ENCODE measurements at places on chromosomes 5 and 9. TPM values are rescaled to one million over a fixed set of nuclear protein-coding genes. Genes with fewer than 3 reads are reported as not detected.

TLR4 gene
- total RNA-seq, result 4.1 TPM

TMEM38B gene
- 17.5 TPM for total RNA-seq

ACOT12 gene
- 5.0 TPM for total RNA-seq

PCDHB11 gene
- total RNA-seq, result 24.1 TPM

GFI1B gene
- not detected for total RNA-seq

PDLIM4 gene
- total RNA-seq, result 4.4 TPM

LCN1 gene
- total RNA-seq, result not detected

SAXO1 gene
- total RNA-seq, result under 0.01 TPM

TMEM250 gene
- total RNA-seq, result 26.6 TPM

NIPBL gene
- total RNA-seq, result 119 TPM

ESM1 gene
- not detected for total RNA-seq

DBH gene
- not detected for total RNA-seq

IL13 gene
- not detected for total RNA-seq

PCDHGA8 gene
- 30.0 TPM for total RNA-seq

ADAMTS13 gene
- total RNA-seq, result 2.5 TPM

ANGPTL2 gene
- 1.9 TPM for total RNA-seq

HTR4 gene
- total RNA-seq, result 0.31 TPM

ERMP1 gene
- total RNA-seq, result 20.3 TPM

RASGRF2 gene
- 22.5 TPM for total RNA-seq

MEF2C gene
- 1,487 TPM for total RNA-seq

HMMR gene
- total RNA-seq, result 3.8 TPM

TMEM215 gene
- total RNA-seq, result 0.31 TPM

HSPB3 gene
- total RNA-seq, result 0.94 TPM

IRX4 gene
- total RNA-seq, result not detected

RFX3 gene
- 106 TPM for total RNA-seq

PTGDS gene
- 11.9 TPM for total RNA-seq

PITX1 gene
- total RNA-seq, result not detected

OGN gene
- 1.6 TPM for total RNA-seq

CDX1 gene
- not detected for total RNA-seq

ORM2 gene
- not detected for total RNA-seq
